ENCODE measurements at places on chromosomes 4 and X.

DNA sequence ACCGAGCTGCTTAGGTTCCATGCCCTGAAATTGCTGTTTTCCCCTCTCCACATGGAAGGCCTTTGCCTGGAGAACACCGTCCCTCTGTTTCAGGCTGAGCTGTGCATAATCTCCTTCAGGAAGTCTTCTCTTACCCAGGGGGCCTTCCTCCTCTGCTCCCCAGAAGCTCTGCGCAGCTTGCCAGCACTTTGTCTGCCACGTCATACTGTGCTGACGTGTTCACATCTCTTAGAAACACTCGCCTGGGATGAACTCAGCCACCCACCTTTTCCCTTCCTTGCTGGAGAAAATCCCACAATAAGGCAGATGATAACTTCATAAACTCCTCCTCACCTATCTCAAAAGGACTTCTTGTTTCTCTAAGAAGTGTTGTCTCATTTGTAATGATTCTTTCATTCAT is 110.7 kb downstream of the ARHGAP10 start:
- no peak for DNase-seq

GRCh38 chr4:169716677-169717076 is 41.1 kb downstream of the HPF1 start:
- DNase-seq, result no peak

- DNase-seq, result no peak
Measured at GRCh38 chr4:180081072-180081471, 2162.1 kb upstream of the TENM3 start.

DNA sequence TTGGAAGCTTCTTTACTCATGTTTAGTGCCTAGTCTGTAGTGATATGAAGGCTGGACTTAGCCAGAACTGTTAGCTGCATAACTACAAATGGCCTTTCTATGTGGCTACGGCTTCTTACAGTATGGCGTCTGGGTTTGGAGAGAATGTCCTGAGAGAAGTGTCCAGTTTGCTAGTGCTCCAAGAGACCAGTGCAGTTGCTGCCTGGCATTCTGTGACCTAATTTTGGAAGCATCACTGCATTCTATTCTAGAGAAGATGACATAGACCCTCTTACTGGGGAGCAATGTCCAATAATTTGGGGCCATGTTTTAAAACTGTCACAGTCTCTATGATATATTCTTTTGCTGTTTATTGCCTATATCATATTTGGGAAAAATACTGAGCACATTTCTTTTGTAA is 74.2 kb downstream of the STAG2 start:
- no peak for DNase-seq

DNA sequence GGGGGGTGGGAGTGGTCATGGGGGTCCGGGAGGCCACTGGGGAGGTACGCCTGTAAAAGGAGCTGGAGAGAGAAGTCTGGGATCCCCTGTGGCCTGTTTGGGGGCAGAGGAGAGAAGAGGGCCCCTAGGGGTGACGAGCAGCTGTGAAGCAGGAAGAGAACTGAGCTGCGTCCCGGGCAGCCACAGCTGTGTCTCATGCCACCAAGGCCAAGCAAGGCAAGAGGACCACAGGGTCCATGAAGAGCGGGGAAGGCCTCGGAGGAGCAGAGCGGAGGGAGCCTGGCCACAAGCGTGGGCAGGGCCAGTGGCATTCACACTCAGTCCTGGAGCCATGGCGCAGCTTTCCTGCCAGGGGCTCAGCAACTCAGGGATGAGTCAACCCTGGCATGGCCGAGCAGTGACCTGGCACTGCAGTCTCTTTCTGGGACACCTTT is 13.6 kb upstream of the NAT8L start:
- no peak for DNase-seq

GRCh38 chrX:109264878-109265277 is 217.0 kb downstream of the GUCY2F start:
- DNase-seq, result no peak

- no peak for DNase-seq
Measured at GRCh38 chrX:108028854-108029253, 16.0 kb upstream of the VSIG1 start.

- no peak for DNase-seq
Measured at GRCh38 chr4:150722908-150723362, 141.0 kb downstream of the MAB21L2 start.
